AG08395 (cell line): ENCODE measurements at places on chromosomes 2 and 18.

DNA sequence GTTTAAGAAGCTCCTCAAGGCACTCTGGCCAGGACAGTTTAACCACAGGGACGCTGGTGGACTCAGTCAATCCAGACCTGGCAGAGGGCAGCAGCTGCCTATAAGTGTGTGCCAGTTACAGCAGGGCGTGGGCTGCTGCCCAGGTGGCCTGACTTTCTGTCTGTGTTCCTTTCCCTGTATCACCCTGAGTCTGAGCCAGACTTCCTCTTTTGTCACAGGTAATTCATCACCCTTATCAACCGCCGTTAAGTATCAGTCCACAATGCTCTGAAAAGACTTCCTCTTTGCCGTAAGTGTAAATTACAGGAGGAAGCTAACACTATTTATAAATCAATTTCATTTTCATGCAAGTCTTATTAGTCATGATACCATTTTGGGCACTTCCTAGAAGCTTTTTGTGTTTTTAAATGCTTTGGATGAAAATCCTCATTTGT, 7.0 kb downstream of the LPIN1 start:
- DNase-seq, result no peak

- DNase-seq, result no peak
These were observed 25.6 kb upstream of the SCYGR1 start for GRCh38 chr2:227413371-227413770.

- DNase-seq, result no peak
These were observed 46.8 kb upstream of the PTMA start for GRCh38 chr2:231661422-231662027.

DNA sequence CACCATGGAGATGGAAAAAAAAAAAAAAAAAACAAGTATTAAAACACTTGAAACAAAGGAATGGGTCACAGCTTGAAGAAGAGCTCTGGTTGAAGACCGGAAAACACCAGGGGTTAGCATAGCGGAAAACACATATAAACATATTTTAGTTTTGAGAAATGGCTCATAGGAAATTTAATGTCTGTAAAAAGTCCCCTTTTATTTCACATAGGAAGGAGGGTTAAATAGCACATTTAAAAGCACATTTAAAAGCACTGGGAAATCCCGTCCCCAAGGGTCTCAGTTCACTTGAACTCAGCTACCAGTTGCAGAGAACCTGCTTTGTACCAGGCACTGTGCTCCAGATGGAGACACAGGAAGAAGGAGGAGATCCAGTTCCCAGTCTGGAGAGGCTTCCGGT, 65.5 kb downstream of the KCNE4 start:
- DNase-seq, result no peak

- no peak for DNase-seq
These were observed 13.4 kb upstream of the ACOXL start for GRCh38 chr2:110718990-110719389.

DNA sequence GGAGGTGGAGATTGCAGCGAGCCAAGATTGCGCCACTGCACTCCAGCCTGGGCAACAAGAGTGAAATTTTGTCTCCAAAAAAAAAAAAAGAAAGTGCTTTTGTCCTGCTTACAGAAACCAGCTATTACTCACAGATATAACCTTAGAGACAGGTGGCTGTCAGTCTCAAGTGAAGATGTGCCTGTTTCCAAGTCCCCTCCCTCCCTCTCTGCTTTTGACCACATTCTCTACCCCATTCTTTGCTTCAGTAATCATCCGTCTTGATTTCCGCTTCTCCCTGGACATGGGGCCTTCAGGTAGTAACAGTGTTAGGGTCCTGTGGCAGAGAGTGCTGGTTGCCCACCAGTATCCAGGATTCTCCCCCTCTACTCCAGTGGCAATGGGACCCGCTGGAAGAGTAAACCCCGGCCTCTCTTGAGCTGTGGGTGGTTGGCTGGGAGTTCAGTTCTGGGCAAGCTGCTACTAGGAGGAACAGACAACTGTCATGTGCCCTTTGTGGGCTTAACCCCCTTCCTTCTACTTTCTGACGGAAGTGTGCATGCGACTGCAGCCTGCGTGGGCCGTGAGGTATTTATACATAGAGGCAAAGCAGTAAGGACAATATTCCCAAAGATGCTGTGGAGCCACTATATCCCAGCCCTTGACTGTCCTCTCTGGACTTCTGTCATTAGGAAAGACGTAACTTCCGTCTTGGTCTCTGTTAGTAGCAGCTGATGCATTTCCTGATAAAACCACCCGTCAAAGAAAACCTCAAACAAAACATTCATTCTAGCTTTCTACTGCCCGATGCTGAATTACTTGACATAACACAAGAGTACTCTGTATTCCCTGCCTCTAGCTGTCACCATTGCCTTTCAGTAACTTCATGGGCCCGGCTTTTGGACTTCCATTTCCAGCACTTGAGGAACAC, 17.8 kb downstream of the PDCL3 start:
- DNase-seq, result no peak

- no peak for DNase-seq
These were observed 3.3 kb downstream of the TWSG1 start for GRCh38 chr18:9337873-9338272.

DNA sequence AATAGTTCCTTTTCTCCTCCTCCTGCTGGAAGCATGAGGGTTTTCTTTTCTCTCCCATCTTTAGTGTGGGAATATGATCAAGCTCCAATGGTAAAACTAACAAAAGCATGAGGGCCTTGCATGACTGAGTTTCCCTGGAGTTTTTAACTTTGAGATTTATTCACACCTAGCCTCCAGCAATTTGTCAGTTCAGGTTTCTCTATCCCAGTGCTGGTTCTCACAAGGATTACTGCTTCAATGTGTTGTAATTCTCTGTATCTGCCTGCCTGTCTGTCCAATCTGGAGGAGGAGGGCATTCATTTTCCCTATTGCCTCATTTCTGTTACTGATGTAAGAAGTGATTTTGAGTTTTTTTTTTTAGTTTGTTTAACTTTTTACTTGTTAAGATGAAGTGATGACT, 57.6 kb upstream of the RPRM start:
- DNase-seq, result no peak

DNA sequence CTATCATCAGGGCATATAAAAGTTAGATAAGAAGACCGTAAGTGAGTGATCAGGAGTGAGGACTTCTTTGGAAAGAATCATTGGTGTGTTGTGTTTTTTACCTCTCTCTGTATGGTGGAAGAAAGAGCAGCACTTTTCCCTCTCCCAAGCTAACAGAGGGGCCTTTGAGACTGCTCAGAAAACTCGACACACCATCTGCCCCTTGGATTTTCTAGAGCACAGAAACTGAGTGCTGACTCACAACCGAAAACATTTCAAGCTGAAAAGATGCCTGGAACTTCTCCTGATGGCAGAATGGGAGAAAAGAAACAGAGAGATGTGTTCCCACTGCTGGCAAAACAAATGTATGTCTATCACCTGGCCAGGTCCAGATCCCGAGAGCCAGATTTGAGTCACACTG, 156.6 kb downstream of the DNAH7 start:
- no peak for DNase-seq

DNA sequence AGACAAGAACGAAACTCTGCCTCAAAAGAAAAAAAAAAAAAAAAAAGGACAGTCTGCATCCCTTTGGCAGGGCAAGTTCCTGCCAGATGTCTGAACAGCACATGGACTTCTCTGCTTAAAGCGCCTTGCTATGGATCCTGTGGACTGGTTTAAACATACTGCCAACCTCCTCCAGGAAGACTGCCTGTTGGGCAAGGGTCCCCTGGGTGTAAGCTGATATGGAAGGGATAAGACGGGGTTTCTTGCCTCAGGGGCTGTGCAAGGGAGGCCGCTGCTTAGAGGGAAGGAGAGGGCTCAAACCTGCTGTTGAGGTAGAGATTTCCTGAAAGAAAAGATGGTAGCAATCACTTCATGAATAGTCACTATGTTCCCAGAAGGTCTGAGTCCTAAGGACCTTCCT, 22.2 kb downstream of the SKA1 start:
- peak; percentile 10 for DNase-seq

DNA sequence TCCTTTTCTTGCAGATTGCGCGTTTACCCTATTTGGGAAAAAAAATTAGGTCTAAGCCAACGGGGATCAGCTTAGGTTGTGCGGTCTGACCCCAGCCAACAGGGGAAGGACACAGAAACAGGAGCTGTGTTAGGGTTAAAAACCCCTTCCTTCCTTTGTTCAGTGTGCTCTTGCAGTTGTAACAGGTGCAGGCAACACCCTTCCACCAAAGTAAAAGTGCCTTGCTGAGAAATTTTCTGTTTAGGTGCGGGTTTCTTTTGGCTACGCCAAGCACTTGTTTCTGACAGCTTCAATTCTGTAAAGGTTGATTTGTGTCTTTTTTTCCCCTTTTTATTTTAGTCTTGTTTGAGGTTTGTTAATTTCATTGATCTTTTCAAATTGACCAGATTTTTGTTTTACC, 92.5 kb downstream of the PTPN4 start:
- no peak for DNase-seq

DNA sequence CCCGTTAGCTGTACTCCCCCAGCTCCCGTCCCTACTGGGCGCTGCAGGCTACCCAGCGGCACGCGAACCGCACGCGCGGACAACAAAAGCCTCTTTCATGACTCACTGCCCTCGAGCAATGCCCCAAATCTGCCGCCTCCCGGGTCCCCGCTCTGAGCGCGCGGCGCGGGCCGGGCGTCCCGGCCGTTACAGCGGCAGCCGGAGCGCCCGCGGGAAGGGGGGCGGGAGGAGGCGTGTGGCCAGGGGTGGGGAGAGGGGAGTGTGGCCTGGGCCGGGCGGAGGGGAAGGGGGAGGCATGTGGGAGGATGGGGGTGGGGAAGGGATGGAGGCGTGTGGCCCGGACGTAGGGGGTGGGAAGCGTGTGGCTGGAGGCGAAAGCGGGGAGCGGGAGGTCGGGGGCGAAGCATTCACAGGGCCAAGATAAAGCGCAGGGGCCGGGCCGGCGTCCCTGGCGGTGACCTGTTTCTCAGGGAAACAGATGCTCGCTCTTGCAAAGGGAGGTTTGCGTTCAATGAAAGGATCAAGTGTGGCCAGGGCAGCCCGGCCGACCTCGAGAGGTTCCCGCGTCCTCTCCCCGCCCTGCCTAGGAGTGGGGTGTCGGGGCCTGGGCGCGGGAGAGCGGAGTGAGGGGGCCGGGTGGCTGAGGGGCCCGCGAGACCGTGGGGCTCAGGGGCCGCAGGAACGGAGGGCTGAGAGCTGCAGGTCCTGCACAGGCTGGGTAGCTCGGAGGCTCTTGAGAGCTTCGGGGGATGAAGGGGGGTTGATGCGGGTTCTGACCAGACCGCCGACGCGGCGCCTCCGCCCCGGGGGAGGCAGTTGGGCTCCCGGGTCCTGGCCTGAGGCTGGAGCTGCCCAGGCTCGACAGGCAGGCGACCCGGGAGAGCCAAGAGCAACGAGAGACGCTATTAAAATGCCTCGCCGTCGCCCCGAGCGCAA, 3.5 kb upstream of the NEUROD1 start:
- peak; percentile 53 for DNase-seq

DNA sequence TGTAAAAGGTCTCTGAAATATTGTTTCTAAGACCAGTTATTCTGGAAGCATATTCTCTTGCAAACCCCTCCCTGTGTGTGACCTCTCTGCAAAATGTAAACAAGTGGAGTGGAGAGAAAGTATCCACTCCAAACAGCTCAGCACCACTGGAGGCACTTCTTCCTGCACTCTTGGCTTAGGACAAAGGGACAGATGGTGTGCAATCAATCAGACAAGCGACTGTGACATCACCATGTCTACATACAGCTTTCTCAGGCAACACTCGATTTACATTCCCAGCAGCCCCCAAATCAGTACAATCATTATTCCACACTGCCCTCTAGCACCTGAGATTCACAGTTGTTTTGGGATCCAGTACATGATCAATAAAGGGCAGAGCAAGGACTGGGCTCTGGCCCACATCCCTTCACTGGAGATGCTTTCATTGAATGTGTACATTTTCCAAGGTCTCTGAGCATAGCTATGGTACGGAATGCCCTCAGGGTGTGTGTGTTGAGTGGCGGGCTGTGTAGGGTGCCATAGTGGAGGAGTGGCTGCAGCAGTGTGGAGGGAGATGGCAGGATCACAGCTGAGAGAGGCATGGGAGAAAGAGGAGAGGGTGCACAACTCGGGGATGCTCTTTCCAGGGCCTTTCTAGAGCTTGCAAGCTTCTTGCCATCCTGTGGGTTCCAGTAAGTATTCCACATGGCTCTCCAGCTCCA, 311.8 kb upstream of the ST6GAL2 start:
- DNase-seq, result no peak

DNA sequence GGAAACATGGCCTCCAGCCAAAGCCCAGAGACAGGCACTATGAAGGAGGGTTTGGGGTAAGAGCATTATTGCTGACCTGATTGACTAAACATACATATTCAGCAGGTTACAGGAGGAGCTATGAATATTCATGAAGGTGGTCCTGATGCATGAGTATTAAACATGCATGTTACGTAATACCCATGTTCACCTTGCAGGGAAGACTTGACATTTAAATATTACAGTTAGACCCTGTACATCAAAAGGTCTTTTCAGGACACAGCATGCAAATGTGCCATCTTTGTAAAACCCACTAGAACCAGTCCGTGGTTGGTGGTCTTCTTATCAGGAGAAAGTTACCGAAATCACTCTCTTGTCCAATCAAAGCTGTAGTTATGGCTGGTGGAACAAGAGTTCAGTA, 59.9 kb downstream of the XRCC5 start:
- DNase-seq, result no peak

- no peak for DNase-seq
These were observed 52.8 kb downstream of the SLC4A1AP start for GRCh38 chr2:27716301-27717069.

- DNase-seq, result no peak
These were observed 87.6 kb downstream of the ALPK2 start for GRCh38 chr18:58541146-58541788.

- DNase-seq, result no peak
These were observed 14.5 kb downstream of the ATG16L1 start for GRCh38 chr2:233265899-233266431.

GRCh38 chr18:2572892-2573291, 1.5 kb downstream of the NDC80 start:
- DNase-seq, result no peak

DNA sequence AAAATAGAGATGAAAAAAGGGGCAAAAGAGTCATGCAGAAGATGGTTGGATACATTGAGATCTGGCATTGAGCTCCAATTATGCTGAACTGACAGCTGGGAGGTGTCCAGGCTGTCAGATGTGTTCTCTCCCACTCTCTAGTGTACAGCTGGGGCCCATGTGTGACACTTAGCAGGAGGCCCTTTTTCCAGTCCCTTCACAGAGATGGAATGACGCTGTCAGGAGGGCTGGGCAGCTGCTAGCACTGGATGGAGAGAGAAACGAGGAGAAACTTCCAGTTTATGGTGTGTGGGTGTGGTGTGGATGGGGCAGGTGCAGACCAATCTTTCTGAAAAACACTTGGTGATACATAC, 437.7 kb upstream of the HS6ST1 start:
- DNase-seq, result no peak

DNA sequence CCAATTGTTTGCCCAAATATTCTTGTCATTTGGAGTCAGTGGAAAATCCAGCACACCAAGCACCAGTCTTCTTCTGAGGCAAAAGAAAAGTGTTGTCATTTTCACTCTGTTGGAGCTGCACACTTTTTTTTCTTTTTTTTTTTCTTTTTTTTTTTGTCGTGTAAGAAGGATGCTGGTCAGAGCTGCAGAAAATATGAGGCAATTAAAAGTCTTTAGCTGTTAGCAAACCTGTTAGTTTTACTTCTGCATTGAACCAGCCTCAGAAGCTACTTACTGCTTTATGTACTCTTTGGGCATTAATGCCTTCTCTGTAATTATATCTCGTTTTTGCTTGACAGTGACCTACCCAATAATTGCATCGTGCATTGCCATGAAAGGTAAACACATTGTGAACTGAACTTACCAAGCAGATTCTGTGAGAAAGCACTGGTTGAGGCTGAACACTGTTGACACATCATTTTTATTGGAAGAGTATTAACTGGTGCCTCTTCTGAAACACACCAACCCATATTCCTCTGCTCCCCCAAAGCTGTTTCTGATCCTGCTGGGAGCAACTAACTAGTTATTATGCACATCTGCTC, 165.4 kb downstream of the CAPN13 start:
- DNase-seq, result no peak
